ENCODE measurements at places on chromosomes 4 and X.

DNA sequence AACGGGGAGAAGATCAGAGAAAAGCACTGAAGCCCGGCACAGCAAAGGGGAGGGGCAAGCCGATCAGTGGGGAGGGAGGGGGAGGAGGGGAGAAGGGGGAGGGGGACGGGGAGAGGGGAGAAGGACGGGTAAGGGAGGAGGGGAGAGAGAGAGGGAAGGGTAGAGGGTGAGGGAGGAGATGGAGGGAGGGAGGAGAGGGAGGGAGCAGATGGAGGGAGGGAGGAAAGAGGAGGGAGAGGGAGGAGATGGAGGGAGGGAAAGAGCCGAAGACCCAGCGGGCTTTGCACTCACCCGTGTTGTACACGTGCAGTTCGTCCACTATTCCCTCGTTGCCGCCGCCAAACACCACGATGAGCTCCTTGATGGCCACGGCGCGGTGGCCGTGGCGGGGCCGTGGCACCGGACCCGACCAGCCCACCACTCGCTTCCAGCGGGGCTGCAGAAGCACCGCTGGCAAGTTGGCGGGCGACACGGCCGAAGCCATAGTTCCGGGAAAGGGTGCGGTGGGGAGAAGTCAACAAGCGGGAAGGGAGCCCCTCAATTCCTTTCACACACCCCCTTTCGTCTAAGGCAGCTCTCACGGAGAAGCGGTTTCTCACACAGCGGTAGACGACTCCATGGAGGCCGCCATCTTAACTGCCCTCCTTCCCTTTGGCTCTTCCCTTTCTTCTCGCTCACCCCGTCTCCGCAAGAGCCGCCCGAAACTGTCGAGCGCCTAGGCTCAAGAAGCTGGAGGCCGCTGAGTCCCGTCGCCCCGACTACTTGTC is 1.1 kb downstream of the HCFC1 start:
- DNase-seq: peak; percentile 60

DNA sequence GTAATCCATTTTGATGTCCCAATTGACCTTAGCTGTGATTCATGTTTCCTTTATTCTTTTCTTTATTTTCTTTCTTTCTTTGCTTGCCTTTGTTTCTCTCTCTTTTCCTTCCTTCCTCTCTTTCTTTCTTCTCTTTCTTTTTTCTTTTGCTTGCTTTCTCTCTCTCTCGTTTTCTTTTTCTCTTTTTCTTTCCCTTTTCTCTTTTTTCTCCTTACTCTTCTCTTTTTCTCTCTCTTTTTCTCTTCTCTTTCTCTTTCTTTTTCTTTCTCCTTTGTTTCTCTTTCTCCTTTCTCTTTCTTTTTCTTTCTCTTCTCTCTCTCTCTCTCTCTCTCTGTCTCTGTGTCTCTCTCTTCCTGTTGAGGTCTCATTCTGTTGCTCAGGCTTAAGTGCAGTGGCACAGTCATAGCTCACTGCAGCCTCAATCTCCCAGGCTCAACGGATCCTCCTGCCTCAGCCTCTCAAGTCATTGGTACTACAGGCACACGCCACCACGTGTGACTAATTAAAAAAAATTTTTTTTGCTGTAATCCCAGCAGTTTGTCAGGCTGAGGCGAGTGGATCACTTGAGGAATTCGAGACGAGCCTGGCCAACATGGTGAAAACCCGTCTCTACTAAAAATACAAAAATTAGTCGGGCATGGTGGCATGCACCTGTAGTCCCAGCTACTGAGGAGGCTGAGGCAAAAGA is 8.0 kb upstream of the DHRSX start:
- DNase-seq: no peak

GRCh38 chr4:8538076-8538702 is 42.0 kb upstream of the GPR78 start:
- no peak for DNase-seq

DNA sequence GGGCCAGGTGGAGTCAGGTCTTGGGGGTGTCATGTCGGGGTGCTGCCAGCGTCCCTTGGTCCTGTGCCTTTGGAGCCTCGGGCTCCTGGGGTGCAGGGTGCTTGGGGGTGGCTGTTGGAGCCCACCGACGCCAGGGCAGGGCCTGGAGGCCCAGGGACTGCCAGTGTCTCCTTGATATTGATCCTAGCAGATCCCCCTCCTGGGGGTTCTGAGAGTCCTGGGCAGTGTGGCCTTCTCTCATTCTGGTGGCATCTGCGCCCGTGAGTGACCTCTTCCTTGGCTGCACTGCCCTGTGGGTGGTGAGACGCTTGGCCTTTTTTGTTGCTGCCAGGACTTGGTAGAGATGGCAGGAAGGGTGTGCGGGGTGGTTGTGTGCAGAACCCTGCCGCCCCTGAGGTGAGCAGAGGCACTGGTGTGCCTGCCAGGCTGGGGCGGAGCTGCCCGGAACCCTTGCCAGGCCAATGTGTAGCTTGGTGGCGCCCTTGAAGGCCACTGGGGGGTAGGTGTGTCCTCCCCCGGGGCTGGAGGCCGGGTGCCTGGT is 7.0 kb downstream of the NAT8L start:
- DNase-seq: no peak

- DNase-seq: no peak
Measured at GRCh38 chrX:16267431-16267830, 100.2 kb downstream of the MAGEB17 start.

- DNase-seq: no peak
Measured at GRCh38 chr4:108031427-108032083, 41.9 kb downstream of the HADH start.

- DNase-seq: no peak
Measured at GRCh38 chr4:184287697-184288255, 70.1 kb upstream of the ENPP6 start.

GRCh38 chr4:107449611-107450369 is 270.2 kb downstream of the PAPSS1 start:
- no peak for DNase-seq

DNA sequence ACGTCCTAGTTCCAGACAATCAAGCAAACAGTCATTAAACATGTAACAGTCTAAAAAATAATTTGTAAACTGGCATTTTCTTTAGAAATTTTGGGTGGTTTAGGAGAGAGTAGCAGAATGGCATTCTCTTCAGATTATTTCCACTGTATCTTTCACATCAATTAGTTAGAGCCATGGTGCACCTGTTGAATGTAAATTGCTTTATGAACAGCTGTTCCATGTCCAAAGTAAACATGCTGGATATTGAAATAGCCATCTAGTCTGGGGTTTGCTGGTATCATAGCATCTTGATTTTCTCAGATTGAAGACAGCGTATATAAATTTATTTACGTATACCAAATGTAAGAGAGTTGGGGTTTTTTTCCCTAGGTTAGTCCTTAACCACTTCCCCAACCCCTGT is 143.6 kb downstream of the RCHY1 start:
- DNase-seq: no peak

GRCh38 chr4:148497258-148497657 is 55.0 kb upstream of the NR3C2 start:
- no peak for DNase-seq

DNA sequence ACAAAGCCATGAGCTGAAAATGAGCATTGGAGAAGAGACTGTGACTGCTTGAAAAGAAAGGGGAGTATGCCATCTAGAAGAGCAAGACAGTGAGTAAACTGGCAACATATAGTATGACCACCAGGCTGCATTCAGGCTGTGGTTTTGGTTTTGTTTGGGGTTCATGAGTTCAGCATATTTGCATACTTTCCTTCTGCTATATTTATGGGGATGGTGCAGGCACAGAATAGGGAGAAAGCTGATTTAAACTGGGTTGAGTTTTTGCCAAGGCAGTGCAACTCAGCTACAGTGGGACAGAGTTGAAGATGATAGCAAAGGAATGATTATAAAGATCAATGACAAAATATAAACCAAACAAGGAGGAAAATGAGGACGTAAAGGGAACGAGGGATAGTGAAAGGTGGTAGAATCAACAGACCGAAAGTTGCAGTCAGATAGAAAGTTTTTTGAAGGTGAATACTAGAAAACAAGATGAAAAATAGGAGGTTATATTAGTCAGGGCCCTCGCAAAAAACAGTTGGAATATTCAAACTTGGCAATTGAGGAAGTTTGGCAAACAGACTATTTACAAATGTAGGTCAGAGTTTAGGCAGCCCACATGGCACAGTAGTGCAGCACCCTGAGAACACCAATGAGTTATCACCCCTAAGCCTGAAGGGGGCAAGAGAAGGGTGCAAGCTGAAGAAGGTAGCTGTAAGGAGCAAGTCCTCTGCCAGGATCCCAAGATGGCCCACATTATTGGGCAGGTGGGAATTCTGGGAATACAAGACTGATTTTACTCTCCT is 114.8 kb upstream of the MAP9 start:
- DNase-seq: no peak

GRCh38 chr4:11496351-11496829 is 67.7 kb upstream of the HS3ST1 start:
- DNase-seq: no peak

- DNase-seq: no peak
Measured at GRCh38 chr4:106208481-106209460, 107.2 kb downstream of the TBCK start.

- no peak for DNase-seq
Measured at GRCh38 chr4:76896614-76897535, 1.1 kb downstream of the SOWAHB start.

GRCh38 chr4:38757945-38758600 is 24.7 kb downstream of the TLR10 start:
- DNase-seq: peak; percentile 17

DNA sequence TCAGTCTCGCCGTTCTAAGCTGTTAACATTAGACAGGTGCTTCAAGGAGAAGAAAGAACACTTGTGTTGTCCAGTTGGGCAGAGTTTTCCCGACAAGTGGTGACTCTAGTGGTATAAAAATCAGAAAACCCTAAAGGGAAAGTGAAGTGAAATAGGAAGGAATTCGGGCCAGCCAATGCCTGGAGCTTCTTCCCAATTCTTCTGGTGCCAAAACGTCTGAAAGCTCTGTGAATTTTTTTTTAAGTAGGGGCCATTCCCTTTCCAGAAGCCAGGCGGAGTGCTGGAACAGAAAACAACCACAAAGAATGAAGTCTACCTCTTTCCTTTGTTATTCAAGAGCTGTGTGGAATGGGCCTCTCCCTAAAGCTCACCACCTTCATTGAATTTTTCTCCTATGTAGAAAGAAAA is 43.1 kb upstream of the PPARGC1A start:
- no peak for DNase-seq

DNA sequence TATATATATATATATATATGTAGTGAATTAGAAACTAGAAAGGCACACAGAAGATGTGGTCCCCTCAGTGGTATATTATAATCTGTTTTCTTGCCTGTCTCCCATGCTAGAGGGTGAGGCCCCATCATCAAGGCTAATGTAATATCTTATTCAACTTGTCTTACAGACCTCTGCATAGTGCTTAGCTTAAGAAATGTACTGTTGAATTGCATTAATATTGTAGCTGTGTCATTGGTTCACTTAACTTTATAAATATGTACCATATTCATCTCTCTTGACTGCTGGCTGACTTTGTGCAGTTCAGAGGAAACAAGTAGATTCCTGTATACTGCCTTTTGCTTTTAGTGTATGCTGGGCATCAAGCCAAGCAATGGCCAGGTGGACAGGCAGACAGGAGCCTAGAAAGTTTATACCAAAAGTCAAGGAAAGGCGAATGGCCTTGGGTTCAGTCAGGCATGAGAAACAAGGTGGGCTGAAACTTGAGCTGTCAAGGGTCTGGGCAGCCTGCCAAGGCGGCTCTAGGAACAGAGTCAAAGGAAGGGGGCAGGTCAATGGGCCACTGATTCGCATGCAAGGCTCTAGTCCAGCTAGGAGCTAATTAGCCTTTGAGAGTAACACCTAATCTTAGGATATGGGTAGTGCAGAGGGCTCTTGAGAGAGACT is 78.8 kb upstream of the LEF1 start:
- no peak for DNase-seq

DNA sequence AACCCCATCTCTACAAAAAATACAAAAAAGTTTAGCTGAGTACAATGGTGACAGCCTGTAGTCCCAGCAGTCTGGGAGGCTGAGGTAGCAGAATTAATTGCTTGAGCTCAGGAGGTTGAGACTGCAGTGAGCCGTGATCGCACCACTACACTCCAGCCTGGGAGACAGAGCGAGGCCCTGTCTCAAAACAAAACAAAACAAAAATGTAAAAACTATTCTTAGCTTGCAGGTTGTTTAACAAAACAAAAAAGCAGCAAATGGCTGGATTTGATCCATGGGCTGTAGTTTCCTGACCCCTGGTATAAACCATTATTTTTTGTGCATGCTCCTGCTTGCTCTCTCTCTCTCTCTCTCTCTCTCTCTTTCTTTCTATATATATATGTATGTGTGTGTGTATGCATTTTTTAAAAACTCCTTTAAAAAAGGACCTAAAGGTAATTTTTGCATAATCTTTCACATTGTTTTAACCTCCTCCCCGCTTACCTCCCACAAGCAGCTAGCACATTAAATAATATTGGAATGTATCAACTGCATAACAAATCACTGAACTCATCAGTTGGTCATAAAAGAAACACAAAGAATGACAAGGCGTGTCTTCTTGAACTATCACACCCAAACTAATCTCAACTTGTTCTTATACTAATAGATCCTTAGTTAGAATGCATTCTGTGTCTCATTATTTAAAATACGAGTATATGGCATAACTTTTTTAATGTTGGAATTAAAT is 4.8 kb downstream of the AREG start:
- no peak for DNase-seq

All from CD4-positive, alpha-beta T cell treated with Interferon alpha-2 for 1 hour (primary cell).